ENCODE measurements at places on chromosomes 13 and 19.

- H3K4me1 ChIP-seq = no peaks in the 10 kb centered on the region
- no peaks in the 10 kb centered on the region for H3K27me3 ChIP-seq
These were observed 550.7 kb upstream of the SLITRK5 start for GRCh38 chr13:87120476-87120875.

DNA sequence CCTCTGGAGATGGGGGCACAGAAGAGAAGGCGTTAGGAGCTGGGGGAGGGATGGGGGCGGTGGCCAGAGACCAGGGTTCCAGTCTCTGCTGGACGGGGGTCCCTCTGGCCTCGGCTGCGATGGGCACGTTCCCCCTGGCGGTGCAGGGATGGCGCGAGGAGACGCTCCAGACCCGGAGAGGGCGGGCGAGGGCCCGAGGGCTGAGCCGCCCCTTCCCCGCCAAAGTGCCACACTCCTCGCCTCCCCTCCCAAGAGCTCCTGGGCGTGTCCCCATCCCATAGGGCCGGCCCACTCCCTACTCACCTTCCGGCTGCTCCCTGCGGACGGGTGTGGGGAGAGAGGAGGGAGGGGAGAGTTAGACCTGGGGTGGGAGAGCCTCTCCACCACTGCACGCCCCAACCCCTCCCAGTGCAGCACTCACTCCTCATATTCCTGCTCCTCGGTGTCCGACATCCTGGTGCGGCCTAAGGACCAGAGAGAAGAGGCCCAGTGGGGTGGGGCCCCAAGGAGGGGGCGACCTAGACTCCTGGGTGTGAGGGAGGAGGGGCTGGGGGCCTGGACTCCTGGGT is 2.2 kb downstream of the TNNT1 start:
- peaks cover 79% of the 10 kb centered on the region for H3K27me3 ChIP-seq
- H3K4me1 ChIP-seq = peaks cover 25% of the 10 kb centered on the region
- H3K4me3 ChIP-seq = no peak overlapping the region

- H3K27ac ChIP-seq = peak within 1 kb of the TSS; percentile 39
- peaks cover 7% of the 10 kb centered on the region for H3K27me3 ChIP-seq
- peaks cover 18% of the 10 kb centered on the region for H3K4me1 ChIP-seq
- H3K4me3 ChIP-seq = peak within 1 kb of the TSS; percentile 69
These were observed at the start of gene CLIP3 for GRCh38 chr19:36032251-36033104. TSS of gene CLIP3 (minus strand) at chr19:36032873. CDS start at chr19:36032357, 516 bp downstream.

DNA sequence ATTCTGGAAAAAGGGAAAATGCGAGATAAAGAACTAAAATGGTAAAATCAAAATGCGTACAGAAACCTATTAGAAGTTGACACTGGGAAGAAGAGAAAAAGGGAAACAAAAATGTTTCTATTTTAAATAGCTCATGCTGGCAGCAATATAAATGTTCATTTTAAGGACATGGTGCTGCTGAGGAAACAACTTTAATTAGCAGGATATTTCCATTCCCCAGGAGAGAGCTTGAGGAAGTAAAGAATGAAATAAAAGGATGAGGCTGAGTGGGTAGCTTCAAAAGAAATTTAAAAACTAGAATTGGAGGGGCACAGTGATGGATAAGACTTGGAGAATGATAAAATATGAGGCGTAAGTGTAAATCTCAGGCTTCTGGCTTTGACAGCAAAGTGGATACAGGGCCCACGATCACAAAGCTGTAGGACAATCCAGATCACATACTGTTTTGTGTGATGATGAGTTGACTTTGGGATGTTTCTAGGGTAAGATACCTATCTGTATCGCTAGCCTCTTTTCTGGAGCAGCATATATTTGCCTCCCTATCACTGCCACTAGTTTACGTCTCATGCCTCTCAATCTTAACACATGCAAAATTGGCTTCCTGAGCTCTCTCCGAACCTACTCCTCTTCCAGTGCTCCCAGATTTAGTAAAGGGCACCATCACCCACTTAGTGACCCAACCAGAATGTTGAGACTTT is 571.3 kb upstream of the MIR17HG start:
- H3K4me3 ChIP-seq = no peak overlapping the region
- no peak for DNase-seq
- H3K27me3 ChIP-seq = no peaks in the 10 kb centered on the region
- no peaks in the 10 kb centered on the region for H3K36me3 ChIP-seq

GRCh38 chr13:93265800-93266199 is 39.2 kb downstream of the GPC6 start:
- H3K4me3 ChIP-seq = no peak overlapping the region
- H3K27me3 ChIP-seq = no peaks in the 10 kb centered on the region
- DNase-seq = no peak
- H3K27ac ChIP-seq = no peak overlapping the region
- H3K36me3 ChIP-seq = no peaks in the 10 kb centered on the region

DNA sequence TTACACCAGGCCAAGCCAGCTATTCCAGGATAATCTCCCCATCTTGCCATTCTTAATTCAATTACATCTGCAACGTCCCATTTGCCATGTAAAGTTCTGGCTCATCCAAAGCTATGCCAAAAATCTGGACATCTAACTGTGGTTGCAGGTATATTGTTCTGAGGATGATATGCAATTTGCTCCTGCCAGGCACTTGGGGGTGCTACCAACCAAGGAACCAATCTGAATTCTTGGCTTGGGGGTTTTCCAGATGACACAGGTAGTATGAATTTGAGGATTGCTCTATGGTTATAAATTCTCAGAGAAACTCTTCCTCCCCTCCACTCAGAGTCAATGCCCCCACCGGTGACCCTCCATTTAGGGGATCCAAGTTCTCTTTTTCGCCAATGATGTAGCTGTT is 33.0 kb downstream of the CRYL1 start:
- no peaks in the 10 kb centered on the region for H3K27me3 ChIP-seq
- H3K4me1 ChIP-seq = peaks cover 19% of the 10 kb centered on the region
- no peaks in the 10 kb centered on the region for H3K36me3 ChIP-seq
- no peak overlapping the region for H3K27ac ChIP-seq

DNA sequence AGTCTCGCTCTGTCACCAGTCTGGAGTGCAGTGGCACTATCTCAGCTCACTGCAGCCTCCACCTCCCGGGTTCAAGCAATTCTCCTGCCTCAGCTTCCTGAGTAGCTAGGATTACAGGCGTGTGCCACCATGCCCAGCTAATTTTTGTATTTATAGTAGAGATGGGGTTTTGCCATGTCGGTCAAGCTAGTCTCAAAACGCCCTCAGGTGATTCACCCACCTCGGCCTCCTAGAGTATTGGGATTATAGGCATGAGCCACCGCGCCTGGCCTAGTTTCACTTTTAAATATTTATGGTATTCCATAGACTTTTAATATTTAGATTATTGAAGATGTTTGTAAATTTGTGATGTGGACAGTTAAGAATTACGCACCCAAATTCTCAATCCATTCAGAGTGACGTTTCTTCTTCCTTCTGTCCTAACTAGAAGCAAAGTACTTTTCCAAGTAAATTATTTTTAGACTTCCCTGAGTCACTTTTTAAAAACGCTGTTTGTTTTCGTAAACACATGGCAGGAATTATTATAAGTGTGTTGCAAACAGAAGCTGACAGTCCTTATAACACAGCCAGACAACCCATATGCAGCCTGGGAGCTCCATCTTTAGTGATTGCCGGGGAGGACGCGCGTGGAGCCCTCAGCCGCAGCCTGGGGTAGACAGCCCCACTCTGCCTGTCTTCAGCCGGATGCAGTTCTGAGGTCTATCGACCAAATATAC is 131.7 kb downstream of the ATP11A start:
- peaks cover 84% of the 10 kb centered on the region for H3K36me3 ChIP-seq
- H3K4me3 ChIP-seq = no peak overlapping the region
- DNase-seq = no peak
- no peak overlapping the region for H3K27ac ChIP-seq
- peaks cover 14% of the 10 kb centered on the region for H3K4me1 ChIP-seq

DNA sequence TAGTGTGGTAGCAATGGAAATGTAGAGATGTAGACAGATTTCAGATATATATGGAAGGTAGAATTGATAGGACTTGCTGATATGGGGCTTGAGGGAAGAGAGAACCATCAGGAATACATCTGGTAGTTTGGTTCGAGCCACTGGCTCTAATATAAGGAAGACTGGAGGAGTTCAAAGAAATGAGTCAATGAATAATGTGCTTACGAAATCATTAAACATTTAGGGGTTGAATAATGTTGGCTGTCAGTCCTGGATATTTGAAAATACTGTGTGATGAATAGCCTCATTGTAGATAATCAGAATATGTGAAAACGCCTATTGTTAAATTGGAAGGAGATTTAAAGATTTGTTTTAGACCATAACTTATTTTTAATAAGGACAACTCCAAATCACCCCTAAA is 21.6 kb downstream of the SGCG start:
- H3K27me3 ChIP-seq = no peaks in the 10 kb centered on the region
- peaks cover 13% of the 10 kb centered on the region for H3K36me3 ChIP-seq
- no peaks in the 10 kb centered on the region for H3K4me1 ChIP-seq

- no peak overlapping the region for H3K4me3 ChIP-seq
- no peak overlapping the region for H3K27ac ChIP-seq
- DNase-seq = no peak
- peaks cover 68% of the 10 kb centered on the region for H3K4me1 ChIP-seq
These were observed 46.0 kb downstream of the USP12 start for GRCh38 chr13:27125357-27126282.

DNA sequence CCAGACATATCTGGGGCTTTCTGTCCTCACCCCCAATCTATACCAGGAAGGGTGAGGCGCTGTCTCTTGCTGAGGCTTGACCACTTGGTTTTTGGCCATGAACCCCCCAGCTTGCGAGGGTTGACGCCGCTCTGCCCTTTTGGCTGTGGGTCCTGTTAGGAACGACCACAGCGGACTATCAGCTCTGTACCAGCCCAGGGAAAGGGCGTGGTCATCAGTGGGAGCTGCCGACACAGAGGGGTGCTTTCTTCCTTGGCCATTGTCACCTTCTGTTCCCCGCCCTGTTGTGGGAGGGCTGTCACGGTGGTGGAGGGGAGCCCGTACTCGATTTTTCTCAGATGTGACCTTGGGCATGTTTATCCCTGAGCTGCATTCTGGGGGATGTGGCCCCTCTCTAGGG is 5.7 kb downstream of the DCAF15 start:
- peaks cover 84% of the 10 kb centered on the region for H3K36me3 ChIP-seq
- H3K4me3 ChIP-seq = no peak overlapping the region
- H3K27me3 ChIP-seq = no peaks in the 10 kb centered on the region
- peaks cover 37% of the 10 kb centered on the region for H3K4me1 ChIP-seq
- no peak for DNase-seq
- peak overlapping the region; percentile 65 for H3K27ac ChIP-seq

GRCh38 chr19:827710-828321 is at the start of gene AZU1:
TSS of gene AZU1 (plus strand) at chr19:827837. CDS start at chr19:827847, 10 bp downstream.
- H3K27ac ChIP-seq = no peak within 1 kb of the TSS
- DNase-seq = no peak
- H3K4me3 ChIP-seq = no peak within 1 kb of the TSS
- H3K36me3 ChIP-seq = no peaks in the 10 kb centered on the region
- no peaks in the 10 kb centered on the region for H3K4me1 ChIP-seq

- no peak overlapping the region for H3K4me3 ChIP-seq
- no peaks in the 10 kb centered on the region for H3K4me1 ChIP-seq
- no peaks in the 10 kb centered on the region for H3K36me3 ChIP-seq
- no peak overlapping the region for H3K27ac ChIP-seq
- no peak for DNase-seq
- H3K27me3 ChIP-seq = no peaks in the 10 kb centered on the region
These were observed 32.1 kb upstream of the SLITRK1 start for GRCh38 chr13:83914368-83914767.

GRCh38 chr13:30868799-30869470 is 37.1 kb upstream of the MEDAG start:
- no peaks in the 10 kb centered on the region for H3K27me3 ChIP-seq
- no peaks in the 10 kb centered on the region for H3K36me3 ChIP-seq
- DNase-seq = no peak
- no peak overlapping the region for H3K4me3 ChIP-seq
- peak overlapping the region; percentile 73 for H3K27ac ChIP-seq
- H3K4me1 ChIP-seq = peaks cover 31% of the 10 kb centered on the region

- H3K36me3 ChIP-seq = no peaks in the 10 kb centered on the region
- H3K4me3 ChIP-seq = no peak overlapping the region
- no peak overlapping the region for H3K27ac ChIP-seq
- no peaks in the 10 kb centered on the region for H3K4me1 ChIP-seq
- DNase-seq = no peak
- H3K27me3 ChIP-seq = no peaks in the 10 kb centered on the region
These were observed 261.0 kb downstream of the GPC5 start for GRCh38 chr13:91659256-91660075.

DNA sequence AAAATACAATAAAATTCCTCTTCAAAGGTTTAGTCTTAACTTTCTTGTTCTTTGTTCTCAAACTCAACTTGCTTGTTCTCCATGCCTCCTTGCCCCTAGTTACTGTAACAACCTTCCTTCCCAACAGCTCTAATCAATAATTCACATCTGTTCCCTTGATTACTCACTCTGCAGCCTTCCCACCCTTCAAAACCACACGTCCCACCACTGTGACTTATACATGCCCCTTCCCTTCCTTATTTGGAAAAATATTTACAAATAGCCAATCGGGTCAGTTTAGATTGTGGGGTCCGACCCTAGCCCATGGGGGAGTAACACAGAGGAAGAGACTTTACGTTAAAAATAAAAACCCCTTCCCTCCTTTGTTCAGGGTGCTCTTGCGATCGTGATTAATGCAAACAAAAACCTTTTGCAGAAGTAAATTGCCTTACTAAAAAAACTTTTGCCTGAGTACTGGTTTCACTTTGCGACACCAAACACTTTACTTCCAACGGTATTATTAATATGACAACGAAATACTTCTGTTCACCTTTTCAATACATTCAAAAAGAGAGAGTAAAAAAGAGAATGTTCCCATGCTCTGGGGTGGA is 512 bp upstream of the ZNF93 start:
- H3K4me3 ChIP-seq = peak overlapping the region; percentile 80
- H3K27me3 ChIP-seq = no peaks in the 10 kb centered on the region
- peaks cover 20% of the 10 kb centered on the region for H3K4me1 ChIP-seq
- no peak for DNase-seq
- peaks cover 5% of the 10 kb centered on the region for H3K36me3 ChIP-seq

GRCh38 chr19:42764836-42765235 is 642 bp downstream of the PSG8 start:
- no peak for DNase-seq
- no peaks in the 10 kb centered on the region for H3K4me1 ChIP-seq
- H3K36me3 ChIP-seq = no peaks in the 10 kb centered on the region
- H3K4me3 ChIP-seq = no peak overlapping the region
- no peak overlapping the region for H3K27ac ChIP-seq

DNA sequence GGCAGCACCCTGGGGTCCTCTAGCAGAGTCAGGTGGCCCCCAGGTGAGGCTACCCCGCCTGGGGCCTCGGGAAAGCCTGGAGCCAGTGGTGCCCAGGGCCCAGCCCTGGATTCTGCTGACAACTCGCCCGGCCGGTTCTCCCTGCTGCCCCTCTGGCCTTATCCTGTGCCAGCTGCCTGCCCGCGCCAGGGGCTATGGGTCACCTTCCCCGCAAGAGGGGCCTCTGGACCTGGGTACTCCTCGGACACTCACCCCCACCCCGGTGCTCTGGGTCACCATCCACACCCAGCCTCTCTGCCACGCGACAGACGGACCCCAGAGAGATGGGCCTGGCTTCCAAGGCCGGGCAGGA is 24.0 kb downstream of the ZBTB7A start:
- H3K4me3 ChIP-seq = no peak overlapping the region
- H3K36me3 ChIP-seq = peaks cover 50% of the 10 kb centered on the region
- H3K4me1 ChIP-seq = peaks cover 35% of the 10 kb centered on the region
- no peak for DNase-seq

- H3K27me3 ChIP-seq = no peaks in the 10 kb centered on the region
- H3K27ac ChIP-seq = no peak overlapping the region
- H3K4me1 ChIP-seq = peaks cover 11% of the 10 kb centered on the region
- H3K36me3 ChIP-seq = no peaks in the 10 kb centered on the region
- H3K4me3 ChIP-seq = no peak overlapping the region
- no peak for DNase-seq
These were observed 188.1 kb downstream of the RFC3 start for GRCh38 chr13:34006011-34006410.

Data from left ventricle myocardium inferior (tissue), 1 donor.